GM23338 (cell line): ENCODE measurements at places on chromosomes 5 and 9. TPM values are rescaled to one million over a fixed set of nuclear protein-coding genes. Genes with fewer than 3 reads are reported as not detected.

Gene SARDH
- 2.6 and 2.8 TPM in 2 replicates for polyA plus RNA-seq

Gene FGFR4
- polyA plus RNA-seq = 40.3 and 43.4 TPM in 2 replicates

Gene CCDC171
- 3.5 and 5.1 TPM in 2 replicates for polyA plus RNA-seq

Gene PRPF4
- 18.7 and 19.2 TPM in 2 replicates for polyA plus RNA-seq

Gene FAM200C
- 3.3 and 4.6 TPM in 2 replicates for polyA plus RNA-seq

Gene FIBCD1
- 5.6 and 9.0 TPM in 2 replicates for polyA plus RNA-seq

Gene PTRH1
- 18.6 and 18.9 TPM in 2 replicates for polyA plus RNA-seq
